CD4-positive, alpha-beta T cell treated with Interferon gamma for 1 hour (primary cell): ENCODE measurements at places on chromosomes 3 and 15.

DNA sequence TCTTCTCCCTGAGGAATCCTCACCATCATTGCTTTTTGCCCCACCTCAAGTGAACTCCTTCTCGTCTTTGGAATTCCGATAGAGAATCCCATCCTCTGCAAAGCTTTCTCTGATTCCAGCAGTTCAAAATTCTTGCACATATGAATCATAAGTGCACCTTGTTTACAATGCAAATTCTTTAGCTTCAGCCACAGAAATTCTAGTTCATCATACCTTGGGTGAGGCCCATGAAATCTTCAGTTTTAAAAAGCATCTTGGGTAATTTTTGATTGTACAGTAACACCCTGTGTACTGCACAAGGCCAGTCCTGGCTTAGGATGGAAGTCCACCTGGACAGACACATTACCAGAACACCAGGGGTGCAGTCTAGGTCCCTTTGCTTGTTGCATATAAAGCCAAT is 30.8 kb downstream of the MDFIC2 start:
- no peak for DNase-seq

DNA sequence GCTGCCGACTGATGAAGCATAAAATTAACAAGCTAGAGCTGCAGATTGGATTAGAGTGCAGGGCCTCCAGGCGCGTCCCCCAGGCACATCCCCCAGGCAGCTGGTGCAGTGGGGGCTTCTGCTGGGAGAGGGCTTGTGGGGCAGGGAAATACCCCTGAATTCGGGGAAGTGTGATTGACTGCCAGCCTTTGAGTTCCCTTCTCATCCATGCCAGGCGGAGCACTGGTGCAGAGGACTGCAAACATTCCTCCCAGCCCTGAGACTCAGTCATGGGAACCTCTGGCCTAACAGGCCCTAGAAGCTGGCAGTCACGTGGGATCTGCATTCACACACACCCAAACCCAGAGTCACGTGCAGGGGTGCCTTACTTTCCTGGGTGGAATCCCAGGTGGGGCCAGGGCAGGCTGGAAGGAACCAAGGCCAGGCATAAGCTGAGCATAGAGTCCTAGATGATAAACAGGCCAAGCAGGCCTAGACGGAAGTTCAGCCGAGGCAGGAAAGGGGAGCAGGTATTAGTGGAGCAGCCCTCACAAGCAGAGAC is 46.2 kb upstream of the SEC22A start:
- DNase-seq, result no peak

DNA sequence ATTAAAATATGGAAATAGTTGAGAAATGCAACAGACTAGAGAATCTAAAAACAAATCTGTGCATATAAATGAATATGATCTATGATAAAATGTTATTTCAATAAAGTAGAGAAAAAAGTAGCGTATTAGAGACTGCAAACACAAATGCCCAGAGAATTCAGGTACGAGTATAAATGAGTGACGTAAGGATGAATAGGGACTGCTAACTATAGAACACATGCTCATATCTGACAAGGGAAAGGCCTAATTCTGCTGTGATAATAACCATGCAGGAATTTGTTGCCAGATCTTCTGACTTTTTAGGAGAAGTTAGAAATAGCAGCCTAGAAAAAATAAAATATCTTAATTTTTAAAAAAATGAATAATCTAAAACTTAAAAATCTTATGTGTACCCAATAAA is 73.1 kb downstream of the ESYT3 start:
- DNase-seq, result no peak

- peak; percentile 64 for DNase-seq
Measured at GRCh38 chr15:88621789-88622604, 857 bp downstream of the AEN start.

GRCh38 chr3:141553055-141553454 is 66.2 kb downstream of the RASA2 start:
- no peak for DNase-seq

DNA sequence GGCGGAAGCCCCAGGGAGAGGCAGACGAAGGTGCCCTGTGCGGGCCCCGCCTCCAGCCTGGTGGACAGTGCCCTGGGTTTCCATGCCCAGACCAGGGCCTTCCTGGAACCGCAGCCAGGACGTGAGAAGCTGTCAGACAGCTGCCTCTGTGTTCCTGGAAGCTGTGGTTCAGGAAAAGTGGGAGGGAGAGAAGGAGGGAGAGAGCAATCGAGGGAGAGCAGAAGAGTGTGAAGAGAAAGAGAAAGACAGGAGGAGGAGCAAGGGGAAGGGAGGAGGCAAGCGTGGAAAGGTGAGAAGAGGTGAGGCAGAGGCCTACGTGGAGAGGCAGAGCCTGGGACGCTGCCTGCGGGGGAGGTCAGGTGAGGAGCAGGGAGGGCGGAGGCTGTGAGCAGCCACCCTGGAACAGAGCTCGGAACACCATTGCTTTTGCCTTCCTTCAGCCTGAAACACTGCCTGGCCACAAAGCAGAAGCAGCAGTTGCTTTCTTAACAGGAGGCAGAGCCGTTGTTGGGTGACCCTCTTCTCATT is 18.6 kb downstream of the ZDHHC19 start:
- DNase-seq, result no peak

DNA sequence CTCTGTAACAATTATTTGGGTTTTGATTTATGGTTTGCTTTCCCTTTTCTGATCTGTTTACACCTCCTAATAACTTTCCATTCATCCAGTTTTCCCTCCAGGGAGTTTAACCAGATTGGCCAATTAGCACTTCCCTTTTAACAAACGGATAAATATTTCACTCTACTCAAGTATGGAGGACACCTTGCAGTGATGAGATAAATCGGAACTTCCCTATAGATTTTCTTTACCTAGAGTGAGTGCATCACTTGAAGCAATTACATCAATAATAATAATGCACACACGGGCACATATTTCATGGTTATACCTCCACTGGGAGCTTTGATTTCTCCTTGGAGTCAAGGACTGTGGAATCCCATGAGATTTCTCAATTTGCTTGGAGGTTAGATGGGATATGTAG is 239.1 kb upstream of the CFAP20DC start:
- DNase-seq, result no peak

GRCh38 chr3:50237133-50237651 is 1.2 kb downstream of the GNAI2 start:
- peak; percentile 27 for DNase-seq

DNA sequence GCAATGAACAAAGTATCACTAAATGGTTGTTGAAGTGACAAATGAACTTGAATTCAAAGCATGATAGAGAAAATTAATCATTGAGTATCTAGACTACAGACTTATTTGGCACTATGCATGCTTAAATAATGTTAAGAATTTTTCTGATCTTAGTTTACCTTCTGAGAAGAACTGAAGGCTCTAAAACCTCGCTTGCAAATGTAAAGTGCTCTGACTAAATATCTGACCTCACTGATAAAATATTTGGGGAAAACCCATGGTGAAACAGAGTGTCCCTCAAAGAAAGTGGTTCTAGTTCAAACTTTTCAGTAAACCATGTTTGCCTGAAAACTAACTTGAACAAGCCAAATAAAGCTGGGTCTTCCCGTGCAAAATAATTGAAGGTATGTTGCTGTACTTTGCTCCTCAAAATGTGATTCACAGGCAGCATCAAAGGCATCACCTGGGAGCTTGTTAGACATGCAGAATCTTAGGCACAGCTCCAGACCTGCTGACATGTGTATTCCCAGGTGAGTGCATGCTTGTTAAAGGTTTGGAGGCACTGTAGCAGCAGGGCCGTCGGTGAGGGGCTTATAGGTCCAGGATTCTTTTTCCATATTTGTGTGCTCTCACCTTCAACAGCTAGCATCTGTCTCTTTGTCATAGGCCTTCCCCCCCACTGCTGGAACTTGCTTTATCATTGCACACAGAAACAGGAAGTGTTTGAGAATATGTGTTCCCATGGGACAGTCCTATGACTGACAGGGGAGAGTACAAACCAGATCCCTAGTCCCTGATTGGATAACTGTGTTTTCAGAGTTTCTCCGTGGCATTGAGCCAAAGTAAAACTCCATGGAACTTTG is 524.2 kb upstream of the LMCD1 start:
- DNase-seq, result no peak

DNA sequence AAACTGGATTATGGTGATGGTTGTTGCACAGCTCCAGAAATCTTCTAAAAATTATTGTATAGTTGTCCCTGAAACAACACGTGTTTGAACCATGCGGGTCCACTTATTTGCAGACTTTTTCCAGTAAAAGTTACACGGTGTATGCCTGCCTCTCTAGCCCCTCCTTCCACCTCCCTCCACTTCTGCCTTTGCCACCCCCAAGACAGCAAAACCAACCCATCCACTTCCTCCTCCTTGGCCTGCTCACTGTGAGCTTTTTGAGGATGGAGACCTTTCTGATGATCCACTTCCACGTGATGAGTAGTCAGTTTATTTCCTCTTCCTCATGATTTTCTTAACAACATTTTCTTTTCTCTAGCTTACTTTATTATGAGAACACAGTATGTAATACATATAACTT is 5.4 kb downstream of the CYFIP1 start:
- peak; percentile 42 for DNase-seq

DNA sequence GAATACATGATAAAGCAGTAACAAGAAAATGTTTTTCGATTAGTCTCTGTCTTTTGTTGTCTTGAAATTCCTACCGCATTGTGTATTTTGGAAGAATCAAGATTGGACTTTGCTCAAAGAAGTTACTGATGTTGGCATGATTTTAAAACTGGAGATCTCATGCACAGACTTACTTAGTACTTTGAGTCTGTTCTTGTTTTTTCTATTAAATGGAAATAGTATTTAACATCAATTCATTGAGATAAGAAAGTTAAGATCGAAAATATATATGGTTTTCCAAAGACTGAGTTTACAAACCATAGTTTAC is 2.6 kb downstream of the ABHD10 start:
- no peak for DNase-seq

- DNase-seq, result no peak
Measured at GRCh38 chr3:155497930-155498647, 204.6 kb upstream of the STRIT1 start.

DNA sequence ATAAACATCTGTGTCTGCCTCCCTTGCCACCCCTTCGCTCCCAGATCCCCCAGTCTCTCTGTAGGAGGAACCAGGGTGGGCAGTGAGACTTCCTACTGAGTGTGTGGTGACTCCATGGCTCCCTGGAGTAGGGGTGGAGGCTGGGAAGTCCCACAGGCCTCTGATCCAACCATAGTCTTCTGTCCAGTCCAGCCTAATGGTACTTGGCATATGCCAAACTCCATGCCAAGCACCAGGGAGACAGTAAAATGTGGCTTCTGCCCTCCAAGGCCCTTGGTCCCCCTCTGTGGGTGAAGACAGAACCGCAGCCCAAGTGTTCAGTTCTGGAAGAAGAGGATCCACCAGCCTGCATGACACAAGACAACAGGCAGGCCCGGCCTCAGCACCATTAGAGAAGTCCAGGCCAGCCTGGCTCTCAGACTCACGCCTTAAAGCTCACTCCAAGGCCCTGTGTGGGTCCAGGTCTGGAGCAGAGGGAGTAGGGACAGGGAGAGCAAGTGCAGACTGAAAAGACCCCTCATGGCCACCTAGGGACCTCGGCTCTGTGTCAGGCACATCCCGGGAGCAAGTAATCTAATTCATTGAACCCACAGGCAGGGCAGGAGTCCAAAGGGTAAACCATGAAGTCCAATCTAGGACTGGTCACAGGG is 112.7 kb downstream of the ETFA start:
- DNase-seq, result no peak

GRCh38 chr15:24832282-24832681 is 122.5 kb upstream of the SNRPN start:
- no peak for DNase-seq

DNA sequence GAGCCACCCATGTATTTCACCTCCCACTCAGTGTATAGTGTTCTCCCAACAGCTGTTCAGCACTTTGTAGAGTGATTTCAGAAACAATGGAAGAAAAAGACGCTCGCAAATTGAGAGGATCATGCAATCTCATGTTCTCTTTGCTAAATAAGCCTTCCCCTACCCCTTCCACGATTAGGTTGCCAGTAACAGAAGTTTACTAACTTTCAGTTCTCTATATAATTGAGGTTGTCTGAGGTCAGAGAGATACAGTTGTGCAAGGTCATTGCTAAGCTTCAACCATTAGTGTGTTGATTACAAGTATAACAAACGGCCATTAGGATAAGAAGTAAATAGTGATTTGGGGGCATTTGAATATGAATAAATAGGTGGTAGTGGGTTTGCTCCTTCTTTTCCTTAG is 99.6 kb downstream of the TUSC7 start:
- no peak for DNase-seq

- no peak for DNase-seq
Measured at GRCh38 chr15:70835415-70835814, 18.5 kb downstream of the LARP6 start.

GRCh38 chr15:68655686-68656437 is 77.1 kb downstream of the CORO2B start:
- DNase-seq, result no peak

GRCh38 chr3:53213276-53213675 is 42.5 kb downstream of the TKT start:
- DNase-seq, result no peak

GRCh38 chr3:61912158-61912557 is 350.8 kb downstream of the PTPRG start:
- no peak for DNase-seq

- no peak for DNase-seq
Measured at GRCh38 chr3:120393243-120393642, 44.1 kb upstream of the LRRC58 start.

GRCh38 chr3:155664925-155665695 is 79.8 kb downstream of the PLCH1 start:
- no peak for DNase-seq

GRCh38 chr3:32757618-32758374 is 60.0 kb upstream of the TRIM71 start:
- DNase-seq, result no peak

GRCh38 chr15:53980021-53980420 is 1.8 kb downstream of the UNC13C start:
- DNase-seq, result no peak

- DNase-seq, result no peak
Measured at GRCh38 chr3:36926292-36926897, 18.5 kb downstream of the TRANK1 start.

GRCh38 chr3:125382298-125382697 is 7.2 kb upstream of the ZNF148 start:
- no peak for DNase-seq
